Subcutaneous preadipocyte (primary cell): ENCODE measurements at places on chromosomes 7 and 10. TPM values are rescaled to one million over a fixed set of nuclear protein-coding genes. Genes with fewer than 3 reads are reported as not detected.

The SPAM1 gene
- not detected in 2 replicates for total RNA-seq

The C10orf62 gene
- 0.20 TPM in 1 of 2 replicates, not detected in the other for total RNA-seq

The PRRT4 gene
- under 0.01 TPM in 1 of 2 replicates, not detected in the other for total RNA-seq

The LRRC17 gene
- total RNA-seq = 2.6 and 9.6 TPM in 2 replicates

The ARHGAP22 gene
- total RNA-seq = 76.1 and 87.6 TPM in 2 replicates

The OR6V1 gene
- total RNA-seq = not detected in 2 replicates

The TLL2 gene
- under 0.01 TPM in 1 of 2 replicates, not detected in the other for total RNA-seq
